Right forelimb (tissue), 1 donor: ENCODE measurements at places on chromosomes 5 and 9.

DNA sequence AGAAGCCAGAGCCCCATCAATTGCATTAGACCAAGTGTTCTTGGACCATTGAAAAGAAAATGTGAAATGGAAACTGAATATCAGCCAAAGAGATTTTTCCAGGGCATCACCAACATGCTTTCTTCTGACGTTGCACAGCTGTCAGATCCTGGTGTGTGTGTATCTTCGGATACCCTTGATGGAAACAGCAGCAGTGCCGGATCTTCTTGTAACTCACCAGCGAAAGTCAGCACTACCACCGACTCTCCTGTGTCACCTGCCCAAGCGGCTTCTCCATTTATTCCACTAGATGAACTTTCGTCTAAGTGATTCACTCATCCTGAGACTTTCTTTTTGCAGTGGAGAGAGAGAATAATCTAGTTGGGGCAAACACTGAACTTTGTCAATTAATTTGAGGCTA, 75.7 kb downstream of the PIP5K1B start:
- no peak for DNase-seq

GRCh38 chr5:172640822-172641358, at the start of gene NEURL1B:
NEURL1B (plus strand) TSS chr5:172641263; CDS start chr5:172641407, 144 bp downstream.
- peak; percentile 88 for DNase-seq

DNA sequence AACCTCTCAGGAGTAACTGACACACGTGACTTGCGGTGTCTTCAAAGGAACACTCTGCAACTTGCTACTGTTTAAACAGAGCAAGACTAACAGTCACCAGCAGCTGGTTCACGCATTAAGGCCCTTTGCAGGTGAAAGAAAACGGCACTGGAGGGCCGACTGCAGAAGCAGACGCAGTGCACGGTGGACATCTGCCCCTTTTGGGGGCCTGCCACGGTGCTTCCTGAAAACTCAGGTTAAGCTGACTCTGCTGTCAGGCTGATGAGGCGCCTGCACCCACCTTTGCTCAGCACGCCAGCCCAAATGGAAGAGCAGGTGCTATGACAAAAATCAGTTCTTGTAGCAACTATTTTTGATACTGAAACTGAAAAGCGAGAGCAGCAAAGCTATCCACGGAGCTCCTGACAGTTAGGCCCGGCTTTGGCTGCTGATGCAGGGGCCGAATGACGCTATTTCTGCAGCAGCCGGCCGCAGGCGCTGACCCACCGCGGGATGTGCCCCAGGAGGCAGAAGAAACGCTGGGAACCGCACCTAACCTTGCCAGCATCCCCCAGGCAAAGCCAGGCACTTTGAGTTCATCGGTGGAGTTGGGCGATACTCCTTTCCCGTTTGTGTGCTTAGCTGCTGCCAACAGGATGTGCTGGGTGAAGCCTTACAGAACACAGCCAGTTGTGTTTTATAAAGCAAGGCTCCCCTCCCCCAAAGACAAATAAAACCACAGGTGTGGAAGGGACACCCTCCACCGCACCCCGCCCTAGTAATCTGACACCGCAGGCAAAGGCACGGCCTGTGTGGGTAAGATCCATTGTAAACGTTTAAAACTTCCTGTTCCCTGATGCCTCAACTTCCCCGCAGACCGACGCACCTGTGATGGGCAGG, 21.1 kb upstream of the TERT start:
- peak; percentile 46 for DNase-seq

DNA sequence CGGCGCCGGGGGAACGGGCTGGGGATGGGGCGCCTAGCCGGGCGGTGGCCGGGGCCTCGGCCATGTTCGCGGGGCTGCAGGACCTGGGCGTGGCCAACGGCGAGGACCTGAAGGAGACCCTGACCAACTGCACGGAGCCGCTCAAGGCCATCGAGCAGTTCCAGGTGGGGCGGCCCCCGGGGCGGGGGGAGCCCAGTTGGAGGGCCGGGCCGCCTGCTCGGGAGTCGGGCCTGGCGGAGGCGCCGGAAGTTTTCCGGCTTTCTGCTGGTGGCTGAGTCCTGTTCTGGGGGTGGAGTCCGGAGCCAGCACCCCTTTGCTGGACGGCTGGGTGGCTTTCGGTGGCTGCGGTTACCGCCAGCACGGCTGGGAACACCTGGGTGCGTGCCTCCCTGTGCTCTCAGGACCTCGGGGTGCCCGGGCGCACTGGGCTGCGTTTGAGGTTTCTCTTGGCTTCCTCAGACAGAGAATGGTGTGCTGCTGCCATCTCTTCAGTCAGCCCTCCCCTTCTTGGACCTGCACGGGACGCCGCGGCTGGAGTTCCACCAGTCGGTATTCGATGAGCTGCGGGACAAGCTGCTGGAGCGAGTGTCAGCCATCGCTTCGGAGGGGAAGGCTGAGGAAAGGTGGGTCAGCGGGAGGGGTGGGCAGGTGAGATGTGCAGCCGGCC, 454 bp downstream of the NELFB start:
- DNase-seq, result no peak

DNA sequence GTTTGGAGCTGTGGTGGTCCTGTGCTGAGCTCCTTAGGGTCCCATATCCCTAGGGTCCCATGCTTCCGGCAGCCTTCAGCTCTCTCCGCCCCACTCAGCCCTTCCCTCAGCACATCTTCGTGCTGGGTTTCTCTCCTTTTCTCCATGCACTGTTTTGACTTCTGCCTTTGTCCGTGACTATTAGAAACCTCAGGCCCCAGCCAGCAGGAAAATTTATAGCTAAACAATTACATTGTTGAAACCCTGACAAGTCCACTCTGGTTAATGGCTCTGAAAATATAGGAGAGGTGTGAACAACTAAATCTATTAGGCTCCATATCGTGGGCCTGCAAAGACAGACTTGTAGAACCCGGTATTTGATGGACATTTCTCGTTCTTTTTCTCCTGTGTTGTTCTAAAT, 523.7 kb downstream of the CCDC171 start:
- no peak for DNase-seq

GRCh38 chr5:140391312-140391711, 10.3 kb upstream of the ANKHD1 start:
- DNase-seq, result no peak

DNA sequence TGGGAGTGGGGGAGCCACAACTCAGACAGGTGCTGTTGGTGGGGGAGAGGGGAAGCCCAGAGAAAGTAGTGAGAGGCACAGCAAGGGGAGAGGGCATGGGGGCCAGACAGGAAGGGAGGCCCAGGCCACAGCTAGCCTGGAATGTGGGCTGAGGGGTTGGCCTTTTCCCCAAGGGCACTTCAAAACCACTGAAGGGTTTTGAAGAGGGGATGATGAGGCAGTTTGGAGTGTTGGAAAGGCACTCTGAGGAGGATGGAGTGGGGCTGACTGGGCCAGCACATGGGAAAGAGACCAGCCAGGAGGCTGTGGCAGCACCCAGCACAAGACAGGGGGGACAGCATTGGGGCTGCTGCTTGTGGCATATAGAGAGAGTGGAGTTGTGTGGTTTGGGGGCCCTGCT, 3.8 kb downstream of the PSD2 start:
- DNase-seq, result no peak

DNA sequence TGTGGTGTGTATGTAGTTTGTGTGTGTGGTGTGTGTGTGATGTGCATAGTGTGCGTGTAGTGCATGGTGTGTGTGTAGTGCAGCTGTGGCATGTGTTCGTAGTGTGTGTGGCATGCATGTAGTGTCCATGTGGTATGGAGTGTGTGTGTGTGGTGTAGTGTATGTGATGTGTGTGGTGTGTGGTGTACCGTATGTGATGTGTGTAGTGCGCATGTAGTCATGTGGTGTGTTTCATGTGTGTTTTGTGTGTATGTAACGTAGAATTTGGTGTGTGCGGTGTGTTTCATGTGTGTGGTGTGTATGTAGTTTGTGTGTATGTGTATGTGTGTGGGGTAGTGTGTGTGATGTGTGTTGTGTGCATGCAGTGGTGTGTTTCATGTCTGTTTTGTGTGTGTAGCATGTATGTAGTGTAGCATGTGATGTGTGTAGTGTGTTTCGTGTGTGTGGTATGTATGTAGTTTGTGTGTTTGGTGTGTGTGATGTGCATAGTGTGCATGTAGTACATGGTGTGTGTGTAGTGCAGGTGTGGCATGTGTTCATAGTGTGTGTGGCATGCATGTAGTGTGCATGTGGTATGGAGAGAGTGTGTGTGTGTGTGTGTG, 40.7 kb downstream of the SYK start:
- DNase-seq, result no peak

DNA sequence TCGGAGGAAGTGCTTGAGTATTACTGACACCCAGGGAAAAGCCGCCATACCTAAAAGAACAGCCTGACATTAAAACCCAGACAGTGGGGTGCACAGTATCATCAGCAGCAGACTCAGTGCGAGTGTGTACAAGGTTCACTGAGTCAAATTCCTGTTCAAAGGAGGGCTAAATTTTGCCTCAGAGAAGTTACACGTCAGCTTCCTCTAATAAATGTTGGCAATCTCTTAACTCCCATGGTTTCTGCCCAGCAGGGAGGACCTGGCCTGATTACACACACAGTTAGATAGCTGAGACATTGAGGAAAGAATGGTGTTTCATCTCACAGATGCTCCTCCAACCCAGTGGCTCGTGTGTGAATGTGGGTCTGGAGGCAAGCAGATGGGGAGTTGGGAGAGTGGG, 38.2 kb downstream of the NIPSNAP3B start:
- no peak for DNase-seq

DNA sequence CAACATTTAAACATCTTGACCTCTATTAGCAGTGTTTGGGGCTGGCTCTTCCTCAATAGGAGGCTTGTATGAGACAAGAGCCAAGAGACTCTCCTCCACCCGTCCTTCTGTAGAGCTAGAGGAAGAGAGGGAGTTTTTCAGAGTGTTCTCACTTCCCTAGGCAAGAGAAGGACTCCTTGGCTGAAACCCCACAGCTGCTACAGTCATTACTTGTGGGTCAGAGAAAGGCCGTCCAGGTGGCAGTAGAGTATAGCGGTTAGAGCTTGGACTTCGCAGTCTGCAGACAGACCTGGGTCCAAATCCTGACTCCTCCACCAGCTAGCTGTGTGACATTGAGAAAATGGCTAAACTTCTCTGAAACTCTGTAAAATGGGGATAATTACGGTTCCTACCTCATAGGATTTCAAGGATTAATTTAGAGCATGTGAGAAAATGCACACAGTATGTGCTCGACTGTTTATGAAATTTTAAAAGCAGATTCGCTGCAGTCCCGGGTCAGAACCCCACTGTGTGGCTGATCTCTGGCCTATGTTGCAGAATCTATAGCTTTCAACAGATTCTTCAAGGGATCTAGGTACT, 80.8 kb upstream of the ARAP3 start:
- no peak for DNase-seq

GRCh38 chr5:96226941-96227552, 206.0 kb downstream of the PCSK1 start:
- DNase-seq, result peak; percentile 60

DNA sequence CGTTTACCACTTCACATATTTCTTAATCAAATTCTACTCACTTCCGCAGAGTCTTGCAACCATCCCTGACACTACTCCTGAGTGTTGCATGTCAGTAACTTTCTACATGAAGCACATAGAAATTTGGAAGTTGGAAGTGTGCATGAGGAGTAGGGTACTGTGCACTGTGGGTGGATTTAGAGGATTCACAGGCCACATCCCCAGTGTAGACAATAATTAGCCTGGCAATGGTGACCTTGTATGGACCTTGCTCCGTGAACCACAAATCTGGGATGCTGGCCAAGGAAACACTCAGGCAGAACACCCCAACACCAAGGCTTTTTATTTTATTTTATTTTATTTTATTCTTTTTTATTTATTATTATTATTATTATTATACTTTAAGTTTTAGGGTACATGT, 25.5 kb downstream of the CTSL start:
- DNase-seq, result no peak

GRCh38 chr9:91516081-91516480, 92.4 kb upstream of the NFIL3 start:
- no peak for DNase-seq

DNA sequence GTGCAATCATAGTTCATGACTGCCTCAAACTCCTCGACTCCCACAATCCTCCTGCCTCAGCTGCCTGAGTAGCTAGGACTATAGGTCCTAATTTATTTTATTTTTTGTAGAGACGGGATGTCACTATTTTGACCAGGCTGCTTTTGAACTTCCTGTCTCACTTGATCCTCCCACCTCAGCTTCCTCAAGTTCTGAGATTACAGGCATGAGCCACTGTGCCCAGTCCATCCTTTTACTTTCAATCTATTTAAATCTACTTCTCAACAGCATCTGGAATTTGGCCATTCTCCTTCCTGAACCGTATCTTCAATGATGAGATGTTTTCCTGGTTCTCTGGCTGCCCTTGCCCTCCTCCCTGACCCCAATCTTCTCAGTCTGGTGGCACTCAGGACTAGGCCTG, 12.2 kb upstream of the GRIN1 start:
- DNase-seq, result no peak

- no peak for DNase-seq
These were observed 112.9 kb downstream of the ST8SIA4 start for GRCh38 chr5:100790170-100790665.

- DNase-seq, result no peak
These were observed 153.5 kb downstream of the TTLL11 start for GRCh38 chr9:121939643-121940042.

- peak; percentile 91 for DNase-seq
These were observed at the start of gene MPDZ for GRCh38 chr9:13279284-13280141. MPDZ (minus strand) TSS chr9:13279692; CDS start chr9:13250315, 29,377 bp downstream.

GRCh38 chr9:71895117-71895516, 15.9 kb downstream of the ABHD17B start:
- no peak for DNase-seq

- DNase-seq, result no peak
These were observed 28.7 kb downstream of the TAF1L start for GRCh38 chr9:32606811-32607210.

- DNase-seq, result no peak
These were observed 129.5 kb downstream of the TTLL11 start for GRCh38 chr9:121963528-121963995.

DNA sequence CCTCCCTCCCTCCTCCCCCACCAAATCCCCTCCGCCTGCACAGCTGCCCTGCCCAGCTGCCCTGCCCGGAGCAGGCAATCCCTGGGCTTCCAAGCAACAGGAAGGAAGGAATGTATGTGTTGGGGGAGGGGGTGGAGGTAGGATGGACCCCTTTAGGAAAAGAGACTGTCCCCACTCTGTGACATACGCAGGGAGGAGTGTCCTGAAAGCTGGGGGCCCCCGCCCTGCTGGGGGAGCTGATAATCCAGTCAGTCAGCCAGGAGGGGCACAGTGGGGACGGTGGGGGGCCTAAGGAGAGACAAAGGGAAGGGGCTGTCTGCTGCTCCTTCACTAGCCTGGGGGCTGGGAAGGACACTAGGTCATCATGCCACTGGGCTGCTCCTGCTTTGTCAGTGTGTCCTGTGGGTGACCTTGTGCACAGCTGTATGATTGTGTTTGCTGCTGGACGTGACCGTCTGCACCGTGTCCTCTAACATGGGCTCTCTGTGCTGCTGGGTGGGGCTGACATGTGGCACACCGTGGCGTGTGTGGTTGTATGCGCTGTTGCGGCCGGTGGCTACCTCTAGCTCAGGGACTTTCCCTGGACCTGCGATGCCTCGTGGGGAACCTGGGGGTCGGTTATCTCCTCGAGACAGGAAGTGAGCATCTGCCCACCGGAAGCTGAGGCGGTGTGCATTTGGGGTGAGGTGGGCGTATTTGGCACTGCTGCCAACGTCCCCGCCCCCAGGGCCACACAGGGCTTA, 3.0 kb downstream of the N4BP3 start:
- DNase-seq, result peak; percentile 42
